Stimulated activated CD4-positive, alpha-beta T cell treated with anti-CD3 and anti-CD28 coated beads, Interleukin-2, amount 100 ng/mL, for 24 hours (primary cell): ENCODE measurements at places on chromosomes 11 and 22.

- no peak for DNase-seq
Measured at GRCh38 chr11:5967708-5968107, 586 bp downstream of the OR56A5 start.

GRCh38 chr11:119907878-119908572 lies 179.0 kb upstream of the NECTIN1 start:
- no peak for DNase-seq

DNA sequence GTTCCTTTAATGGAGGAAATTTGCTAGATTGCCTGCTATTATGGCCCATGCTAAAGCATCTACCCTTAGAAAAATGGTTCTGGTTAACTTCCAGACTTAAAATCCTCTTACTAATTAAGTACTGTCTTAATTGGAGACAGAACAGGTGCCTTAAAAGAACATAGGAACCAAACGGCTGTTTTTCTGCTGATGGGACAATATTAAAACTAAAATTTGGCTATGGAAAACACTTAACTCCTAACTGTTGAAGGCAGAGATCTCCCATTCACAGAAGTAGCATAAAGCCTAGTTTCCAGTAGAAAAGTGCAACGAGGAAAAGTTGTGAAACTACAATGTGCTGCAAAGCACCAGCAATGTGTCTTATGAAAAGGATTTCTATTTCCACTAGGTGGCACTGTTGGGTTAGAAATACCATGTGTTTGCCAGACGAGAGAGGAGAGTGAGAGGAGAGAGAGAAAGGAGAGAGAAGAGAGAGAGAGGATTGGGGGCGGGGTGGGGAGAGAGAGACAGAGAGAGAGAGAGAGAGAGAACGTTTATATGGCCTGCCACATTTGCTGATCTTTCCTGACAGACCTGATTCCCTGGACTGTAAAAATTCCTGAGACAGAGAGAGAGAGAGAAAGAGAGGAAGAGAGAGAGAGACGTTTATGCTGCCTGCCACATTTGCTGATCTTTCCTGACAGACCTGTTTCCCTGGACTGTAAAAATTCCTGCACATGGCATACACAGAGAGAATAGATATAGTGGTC lies 51.5 kb downstream of the FAM181B start:
- no peak for DNase-seq

GRCh38 chr22:41831828-41832552 lies 915 bp upstream of the SREBF2 start:
- DNase-seq = no peak

DNA sequence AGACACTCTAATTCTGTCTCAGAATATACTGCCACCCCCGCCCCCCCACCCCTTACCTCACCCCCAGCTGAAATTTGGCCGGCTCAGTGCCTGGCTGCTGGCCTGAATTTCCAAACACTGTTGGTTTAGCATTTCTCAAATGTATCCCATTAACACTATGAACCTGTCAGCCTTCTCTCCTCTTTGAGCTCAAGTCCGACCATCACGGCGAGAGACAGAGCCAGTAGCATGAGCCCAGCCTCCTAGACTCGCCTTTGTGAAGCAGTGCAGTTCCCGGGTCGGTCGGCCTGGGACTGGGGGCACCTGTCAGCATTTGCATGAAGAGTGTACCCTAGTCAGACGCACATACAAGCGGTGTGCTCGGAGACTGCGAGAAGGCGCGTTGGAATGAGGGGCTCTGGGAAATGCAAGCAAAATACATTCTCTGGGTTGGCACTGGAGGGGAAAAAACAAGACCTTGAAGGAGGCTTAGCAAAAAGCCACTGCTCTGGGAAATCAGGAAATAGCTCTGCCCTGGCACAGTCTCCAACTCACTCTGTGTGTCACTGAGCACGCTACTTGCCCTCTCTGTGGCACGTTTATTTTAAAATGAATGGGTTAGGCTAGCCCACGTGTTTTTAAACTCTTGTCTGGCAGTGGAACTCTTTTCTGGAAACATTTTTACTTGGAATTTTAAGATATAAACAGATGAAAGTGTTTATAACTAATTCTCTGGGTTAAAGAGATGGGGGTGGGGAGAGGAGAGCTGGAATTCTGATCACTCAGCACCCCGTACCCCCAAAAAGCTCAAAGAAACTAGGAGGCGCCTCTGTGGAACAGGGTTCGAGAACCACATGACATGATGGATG lies 108.3 kb downstream of the TIMP3 start:
- no peak for DNase-seq

DNA sequence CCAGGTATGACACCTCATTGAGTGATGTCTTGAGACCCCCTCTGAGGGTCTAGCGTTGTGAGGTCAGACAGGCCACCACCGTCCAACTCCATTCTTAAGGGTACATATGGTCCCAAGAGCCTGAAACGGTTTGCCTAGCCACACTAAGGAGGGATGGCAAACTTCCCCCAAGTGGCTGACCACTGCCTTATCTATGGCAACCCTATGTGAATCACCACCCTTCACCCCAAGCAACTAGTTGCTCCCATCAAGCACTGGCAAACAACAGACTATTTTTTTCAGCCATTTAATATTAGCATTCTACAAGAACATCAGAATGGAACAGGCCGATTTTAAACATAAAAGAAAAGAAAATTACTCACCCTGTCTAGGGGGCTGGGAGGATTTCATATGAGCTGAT lies 22.8 kb downstream of the THOC5 start:
- no peak for DNase-seq

DNA sequence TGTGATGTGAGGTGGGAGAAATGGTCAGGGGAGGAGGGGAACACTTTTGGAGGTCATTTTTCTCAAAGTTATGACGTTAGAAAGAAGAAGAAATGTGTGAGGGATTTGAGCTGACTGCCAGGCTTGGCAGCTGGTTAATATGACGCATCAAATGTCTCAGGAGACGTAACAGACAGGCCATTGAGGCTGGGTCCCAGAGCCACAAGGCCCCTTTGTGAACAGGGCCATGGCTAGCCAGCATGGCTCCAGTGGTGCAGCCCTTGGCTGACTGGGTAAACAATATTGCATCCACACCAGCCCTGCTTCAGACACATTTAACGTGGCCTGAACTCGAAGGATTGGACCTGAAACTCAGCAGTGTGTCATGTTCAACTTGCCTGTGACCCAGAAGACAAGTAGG lies 34.3 kb downstream of the AMOTL1 start:
- DNase-seq = no peak

DNA sequence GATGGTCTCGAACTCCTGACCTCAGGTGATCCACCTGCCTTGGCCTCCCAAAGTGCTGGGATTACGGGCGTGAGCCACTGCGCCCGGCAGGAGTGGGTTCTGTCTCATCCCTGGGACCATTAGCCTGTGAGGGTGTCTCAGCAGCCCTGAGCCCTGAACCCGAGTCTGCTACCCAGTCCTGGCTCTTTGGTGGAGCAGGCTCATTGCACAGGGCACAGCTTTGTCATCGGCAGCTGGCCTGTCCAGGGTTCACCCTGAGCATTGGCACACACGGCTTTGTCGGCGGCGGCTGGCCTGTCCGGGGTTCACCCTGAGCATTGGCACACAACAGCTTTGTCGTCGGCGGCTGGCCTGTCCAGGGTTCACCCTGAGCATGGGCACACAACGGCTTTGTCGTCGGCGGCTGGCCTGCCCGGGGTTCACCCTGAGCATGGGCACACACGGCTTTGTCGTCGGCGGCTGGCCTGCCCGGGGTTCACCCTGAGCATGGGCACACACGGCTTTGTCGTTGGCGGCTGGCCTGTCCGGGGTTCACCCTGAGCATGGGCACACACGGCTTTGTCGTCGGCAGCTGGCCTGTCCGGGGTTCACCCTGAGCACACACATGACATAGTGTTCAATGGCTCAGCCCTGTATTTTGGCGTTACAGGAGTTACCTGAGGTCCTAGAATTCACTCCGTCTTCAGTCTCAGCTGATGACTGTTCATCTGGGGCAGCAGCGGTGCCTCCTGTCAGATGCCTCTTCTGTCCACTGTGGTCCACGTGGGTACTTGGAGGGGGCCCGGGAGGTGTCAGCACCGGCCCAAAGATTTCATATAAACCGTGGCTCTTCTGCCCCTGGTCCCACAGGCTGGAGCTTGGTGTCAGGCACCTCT lies 1082.5 kb downstream of the BRD1 start:
- DNase-seq = no peak

- DNase-seq = no peak
Measured at GRCh38 chr11:32105871-32106560, 15.1 kb downstream of the RCN1 start.

GRCh38 chr22:43432883-43433415 lies 21.1 kb downstream of the MPPED1 start:
- DNase-seq = no peak

GRCh38 chr22:49936973-49937757 lies 18.7 kb downstream of the CRELD2 start:
- no peak for DNase-seq

GRCh38 chr11:65279741-65280440 lies 18.1 kb downstream of the POLA2 start:
- peak; percentile 54 for DNase-seq

- no peak for DNase-seq
Measured at GRCh38 chr11:106503901-106504300, 426.4 kb downstream of the AASDHPPT start.

DNA sequence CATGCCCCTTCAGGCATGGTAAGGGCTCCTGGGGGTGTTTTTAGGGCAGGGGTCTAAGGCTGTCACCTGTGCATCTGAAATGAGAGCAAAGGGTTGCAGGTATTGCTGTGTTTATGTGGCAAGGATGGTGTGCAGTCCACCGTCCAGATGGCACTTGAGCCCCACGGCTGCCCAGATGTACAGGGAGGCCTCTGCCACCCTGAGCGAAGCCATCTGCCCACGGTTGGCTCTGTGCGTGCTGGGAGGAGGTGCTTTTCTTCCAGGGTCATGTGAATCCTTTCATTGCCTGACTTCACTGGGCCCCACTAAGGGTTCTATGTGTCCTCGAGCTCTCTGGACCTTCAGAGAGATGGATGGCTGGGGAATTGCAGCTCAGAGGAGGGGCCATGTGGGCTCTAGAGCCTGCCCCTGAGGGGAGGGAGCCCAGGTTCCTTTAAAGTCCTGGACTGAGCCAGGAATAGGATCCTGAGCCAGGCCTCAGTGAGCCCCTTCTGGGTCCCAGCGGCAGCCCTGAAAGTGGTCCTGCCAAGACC lies 89.9 kb downstream of the CTTN start:
- DNase-seq = no peak

GRCh38 chr11:65212226-65212801 lies 30.6 kb downstream of the CAPN1 start:
- no peak for DNase-seq

GRCh38 chr22:36398601-36399471 lies 11.1 kb upstream of the MYH9 start:
- DNase-seq = no peak

- DNase-seq = no peak
Measured at GRCh38 chr11:117750357-117750756, 46.7 kb downstream of the DSCAML1 start.

- no peak for DNase-seq
Measured at GRCh38 chr11:126833065-126833464, 167.5 kb downstream of the KIRREL3 start.

DNA sequence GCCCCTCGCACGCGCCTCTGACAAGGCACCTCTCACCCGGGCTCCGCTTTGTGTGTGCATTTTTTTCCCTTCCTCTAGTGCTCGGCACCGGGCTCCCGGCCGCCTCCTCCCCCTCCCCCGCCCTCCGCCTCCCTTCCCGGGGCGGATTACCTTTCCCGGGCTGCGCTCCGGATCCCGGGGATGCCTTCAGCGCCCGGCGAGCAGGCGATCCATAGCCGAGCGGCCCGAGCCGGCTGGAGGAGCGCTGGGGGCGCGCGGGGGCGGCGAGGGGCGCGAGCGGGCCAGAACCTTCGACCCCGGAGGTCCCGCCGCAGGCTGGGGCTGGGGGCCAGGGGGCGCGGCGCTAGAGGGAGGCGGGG lies 282 bp downstream of the MPPED2 start:
- DNase-seq = peak; percentile 8

DNA sequence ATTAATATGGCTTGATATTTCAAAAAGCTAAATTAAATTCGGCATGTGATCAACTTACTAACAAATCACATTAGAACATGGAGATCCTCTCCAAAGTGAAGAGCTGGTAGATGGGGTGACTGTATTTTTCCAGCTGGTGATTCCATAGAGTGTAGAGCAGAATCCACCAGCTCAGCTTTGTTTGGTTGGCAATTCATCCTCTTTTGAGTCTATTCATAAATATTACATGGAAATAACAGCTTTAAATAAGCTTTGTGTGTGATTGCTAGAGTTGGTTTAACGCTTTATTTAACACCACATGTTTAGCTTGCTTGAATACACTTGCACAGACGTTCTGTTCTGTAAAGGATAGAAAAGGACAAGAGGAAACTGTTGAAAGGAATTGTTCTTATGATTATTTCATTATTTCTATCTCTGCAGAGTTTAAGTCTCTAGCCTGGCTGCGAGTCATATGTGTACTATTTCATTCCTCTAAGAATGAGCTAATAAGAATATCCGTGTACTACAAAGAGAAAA lies 738.3 kb upstream of the KIRREL3 start:
- DNase-seq = no peak

DNA sequence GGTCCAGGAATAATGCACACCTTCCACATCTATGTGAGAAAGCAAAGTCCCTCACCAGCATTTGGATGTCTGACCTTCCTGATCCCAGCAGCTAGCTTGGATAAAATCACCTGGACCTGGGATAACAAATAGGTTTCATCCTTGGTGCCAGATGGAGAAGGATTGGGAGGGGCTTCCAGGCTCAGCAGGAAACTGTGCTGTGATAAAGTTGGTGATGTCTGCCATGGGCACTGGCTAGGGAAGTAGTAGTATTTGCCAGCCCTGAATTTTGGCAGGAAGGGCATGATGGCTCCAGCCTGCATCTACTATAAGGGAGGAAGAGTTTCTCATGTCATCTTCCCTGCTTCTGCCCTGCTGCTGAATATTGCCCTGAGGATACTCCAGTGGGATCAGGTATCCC lies 37.5 kb downstream of the C11orf91 start:
- no peak for DNase-seq

- no peak for DNase-seq
Measured at GRCh38 chr11:85316967-85317366, 310.2 kb downstream of the DLG2 start.
